ENCODE measurements at places on chromosomes 1 and 21.
A peak's percentile ranks its signal among the peaks of the same experiment; 100 is the strongest.

DNA sequence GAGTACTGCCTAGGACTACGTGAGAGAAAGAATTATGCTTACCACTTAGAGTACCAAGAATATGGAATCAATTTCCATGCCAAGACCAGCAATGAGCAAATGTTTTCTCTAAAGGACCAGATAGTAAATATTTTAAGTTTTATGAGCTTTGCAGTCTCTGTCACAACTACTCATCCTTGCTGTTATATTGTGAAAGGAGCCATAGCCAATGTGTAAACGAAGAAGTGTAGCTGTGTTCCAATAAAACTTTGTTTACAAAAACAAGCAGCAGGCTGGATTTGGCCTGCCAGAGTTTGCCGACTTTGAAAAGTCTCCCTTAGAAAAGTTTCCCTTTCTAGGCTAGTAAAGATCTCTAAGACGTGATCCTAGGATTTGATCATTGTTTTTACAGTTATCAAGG, 128.8 kb downstream of the PDE4B start:
- DNase-seq: no peak

GRCh38 chr1:155106862-155107261, 20.8 kb upstream of the EFNA1 start:
- no peak for DNase-seq

DNA sequence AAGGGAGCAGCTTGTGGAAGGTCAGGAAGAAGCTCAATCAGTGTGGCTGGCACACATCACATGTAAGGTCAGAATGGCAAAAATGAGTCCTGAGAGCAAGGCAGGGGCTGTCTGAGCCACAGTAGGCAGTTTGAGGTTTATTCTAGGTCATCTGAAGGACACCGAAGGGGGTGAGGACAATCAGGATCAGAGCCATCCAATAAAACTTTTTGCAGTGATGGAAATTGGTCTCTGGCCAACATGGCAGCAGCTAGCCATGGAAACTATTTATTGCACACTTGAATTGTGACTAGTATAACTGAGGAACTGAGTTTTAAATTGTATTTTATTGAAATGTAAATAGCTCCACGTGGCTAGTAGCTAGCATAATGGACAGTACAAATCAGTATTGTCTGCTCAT, 97.0 kb upstream of the CACNA1E start:
- no peak for DNase-seq

DNA sequence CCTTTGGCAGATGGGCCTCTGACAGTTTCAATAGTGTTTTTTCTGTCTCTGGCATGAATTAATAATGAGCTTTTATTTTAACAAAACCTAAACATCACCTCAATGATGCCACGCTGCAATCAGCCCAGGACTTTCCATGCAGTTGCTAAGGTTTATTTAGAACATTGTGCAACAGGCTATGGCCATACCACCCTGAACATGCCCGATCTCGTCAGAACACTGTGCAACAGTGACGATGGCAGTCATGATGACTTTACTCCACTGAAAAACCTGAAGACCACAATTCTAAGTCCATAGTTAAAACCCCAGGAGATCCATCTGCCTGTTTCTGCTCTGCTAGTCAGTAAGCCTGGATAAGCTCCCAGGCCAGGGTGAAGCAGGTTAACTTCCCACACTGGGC, 310.0 kb downstream of the PBX1 start:
- DNase-seq: no peak

DNA sequence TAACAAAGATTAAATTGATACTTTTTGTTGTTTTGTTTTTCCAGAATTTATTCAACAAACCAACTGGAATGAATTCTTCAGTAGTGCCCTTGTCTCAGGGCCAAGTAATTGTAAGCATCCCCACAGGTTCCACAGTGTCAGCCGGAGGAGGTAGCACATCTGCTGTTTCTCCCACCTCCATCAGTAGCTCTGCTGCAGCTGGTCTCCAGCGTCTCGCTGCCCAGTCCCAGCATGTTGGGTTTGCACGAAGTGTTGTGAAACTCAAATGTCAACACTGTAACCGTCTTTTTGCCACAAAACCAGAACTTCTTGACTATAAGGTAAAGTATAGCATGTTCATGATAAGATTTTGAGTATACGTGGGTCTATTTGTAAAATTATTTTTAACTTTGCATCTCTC, 118.5 kb downstream of the ZMYM4 start:
- DNase-seq: no peak

GRCh38 chr1:11138952-11139351, 39.3 kb upstream of the EXOSC10 start:
- no peak for DNase-seq

DNA sequence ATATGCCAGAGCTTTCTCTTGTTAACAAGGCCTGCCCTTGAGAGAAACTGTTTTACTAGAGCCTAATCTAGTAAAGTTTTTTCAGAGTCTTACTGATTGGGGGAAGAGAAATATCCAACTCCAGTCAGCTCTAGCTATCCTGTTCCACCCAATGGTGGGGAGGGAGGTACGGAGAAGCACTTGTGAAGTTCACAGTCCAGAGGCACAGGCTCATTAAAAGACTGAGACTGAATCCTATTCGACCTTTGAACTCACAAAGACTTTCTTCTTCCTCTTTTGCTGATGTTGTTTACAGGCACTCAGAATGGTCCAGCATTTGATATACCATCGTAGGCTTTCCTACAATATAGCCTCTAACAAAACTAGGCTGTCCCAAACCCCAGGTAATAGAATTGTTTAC, 15.5 kb upstream of the SFT2D2 start:
- DNase-seq: no peak

DNA sequence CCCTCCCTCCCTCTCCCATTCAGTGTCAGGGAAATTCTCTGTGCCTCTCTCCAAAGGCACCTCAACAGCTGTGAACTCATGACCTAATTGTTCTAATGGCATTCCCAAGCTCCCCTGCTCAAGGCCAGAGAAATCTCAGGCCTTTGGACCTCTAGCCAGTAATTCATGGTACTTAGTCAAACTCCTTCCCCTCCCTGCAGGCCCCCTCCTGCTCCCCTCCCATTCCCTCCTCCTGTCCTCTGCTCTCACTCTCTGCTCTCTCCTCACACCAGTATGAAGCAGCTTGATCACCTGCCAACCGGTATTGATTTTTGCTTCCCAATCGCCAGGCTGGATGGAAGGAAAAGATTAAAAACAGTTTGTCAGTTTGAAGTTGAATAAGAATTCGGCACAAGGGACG, 370.5 kb upstream of the PBX1 start:
- DNase-seq: no peak

- no peak for DNase-seq
Observed at GRCh38 chr1:206508956-206509355, 1.6 kb downstream of the RASSF5 start.

- DNase-seq: no peak
Observed at GRCh38 chr1:30011970-30012369, 711.4 kb downstream of the MATN1 start.

- DNase-seq: no peak
Observed at GRCh38 chr1:98340511-98340910, 321.0 kb upstream of the SNX7 start.

GRCh38 chr1:220925707-220926106, 46.5 kb downstream of the HLX start:
- no peak for DNase-seq

GRCh38 chr1:47627471-47628370, 189.9 kb downstream of the FOXD2 start:
- DNase-seq: no peak

DNA sequence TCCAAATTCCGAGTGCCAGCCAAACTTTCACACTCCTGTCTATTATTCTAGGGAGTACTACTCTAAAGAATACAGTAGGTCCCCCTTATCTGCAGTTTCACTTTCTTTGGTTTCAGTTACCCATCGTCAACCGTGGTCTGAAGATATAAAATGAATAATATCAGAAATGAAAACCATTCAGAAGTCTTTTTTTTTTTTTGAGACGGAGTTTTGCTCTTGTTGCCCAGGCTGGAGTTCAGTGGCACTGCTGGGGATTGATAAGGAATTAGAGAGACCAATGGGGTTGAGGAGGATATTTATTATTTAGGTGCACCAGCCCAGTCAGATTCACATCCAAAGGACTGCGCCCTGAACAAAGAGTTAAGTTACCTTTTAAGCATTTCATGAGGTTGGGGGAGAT, 52.9 kb upstream of the SRSF10 start:
- no peak for DNase-seq

- no peak for DNase-seq
Observed at GRCh38 chr1:8844501-8845006, 27.1 kb upstream of the RERE start.

GRCh38 chr1:175891783-175892309, 148.5 kb upstream of the TNR start:
- DNase-seq: no peak

GRCh38 chr1:12621346-12622335, 3.6 kb upstream of the DHRS3 start:
- peak; percentile 35 for DNase-seq

DNA sequence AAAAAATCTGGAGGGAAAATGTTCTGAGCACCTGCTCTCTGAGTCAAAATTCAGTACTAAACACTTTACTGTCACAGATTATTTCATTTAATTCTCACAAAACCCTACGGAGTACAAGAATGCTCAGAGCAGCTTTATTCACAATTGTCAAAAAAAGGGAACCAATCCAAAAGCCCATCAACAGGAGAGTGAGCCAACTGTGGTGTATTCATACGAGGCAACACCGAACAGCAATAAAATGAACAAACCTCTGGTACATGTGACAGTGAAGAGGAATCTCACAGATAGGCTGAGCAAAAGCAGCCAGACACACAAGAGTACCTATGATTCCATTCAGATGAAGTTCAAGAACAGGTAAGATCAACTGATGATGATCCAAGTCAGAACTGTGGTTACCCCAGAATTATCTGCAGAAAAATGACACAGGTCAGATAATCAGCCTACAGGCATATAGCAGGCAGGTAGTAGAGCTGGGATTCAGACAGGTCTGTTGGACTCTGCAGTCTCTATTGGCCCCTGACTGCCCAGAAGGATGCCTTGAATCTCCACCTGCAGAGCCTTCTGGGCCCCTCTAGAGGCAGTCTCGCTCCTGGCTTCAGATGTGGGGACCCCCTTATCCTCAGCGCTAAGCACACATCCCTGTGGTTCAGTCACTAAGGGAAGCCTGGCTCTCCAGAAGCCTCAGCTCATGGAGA, 19.2 kb downstream of the SLC9A1 start:
- no peak for DNase-seq

- DNase-seq: no peak
Observed at GRCh38 chr1:197965132-197965840, 48.1 kb downstream of the LHX9 start.

DNA sequence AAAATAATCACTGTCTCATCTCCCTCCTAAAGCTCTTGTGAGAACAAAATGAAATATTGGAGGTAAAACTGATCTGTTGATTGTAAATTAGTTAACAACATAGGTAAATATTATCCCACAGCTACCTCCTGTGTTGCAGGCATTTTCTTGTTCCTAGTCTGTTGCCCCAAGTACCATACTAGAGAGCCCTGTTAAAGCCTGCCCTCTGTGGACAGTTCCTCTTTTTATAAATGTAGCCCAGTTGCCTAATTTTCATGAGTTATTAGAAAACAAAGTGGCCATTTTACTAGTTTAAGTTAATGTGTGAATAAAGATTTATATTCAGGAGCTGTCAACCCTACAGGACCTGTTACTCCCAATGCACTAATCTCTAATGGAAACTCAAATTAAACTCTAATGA, 180.0 kb upstream of the KCND3 start:
- DNase-seq: no peak

- peak; percentile 73 for DNase-seq
Observed at GRCh38 chr1:153946622-153947241, at the start of gene DENND4B. TSS of gene DENND4B (minus strand) at chr1:153946718. CDS start at chr1:153944374, 2,344 bp downstream.

GRCh38 chr1:236142253-236143103, at the start of gene GPR137B:
TSS of gene GPR137B (plus strand) at chr1:236142539. CDS start at chr1:236142623, 84 bp downstream.
- peak; percentile 53 for DNase-seq

DNA sequence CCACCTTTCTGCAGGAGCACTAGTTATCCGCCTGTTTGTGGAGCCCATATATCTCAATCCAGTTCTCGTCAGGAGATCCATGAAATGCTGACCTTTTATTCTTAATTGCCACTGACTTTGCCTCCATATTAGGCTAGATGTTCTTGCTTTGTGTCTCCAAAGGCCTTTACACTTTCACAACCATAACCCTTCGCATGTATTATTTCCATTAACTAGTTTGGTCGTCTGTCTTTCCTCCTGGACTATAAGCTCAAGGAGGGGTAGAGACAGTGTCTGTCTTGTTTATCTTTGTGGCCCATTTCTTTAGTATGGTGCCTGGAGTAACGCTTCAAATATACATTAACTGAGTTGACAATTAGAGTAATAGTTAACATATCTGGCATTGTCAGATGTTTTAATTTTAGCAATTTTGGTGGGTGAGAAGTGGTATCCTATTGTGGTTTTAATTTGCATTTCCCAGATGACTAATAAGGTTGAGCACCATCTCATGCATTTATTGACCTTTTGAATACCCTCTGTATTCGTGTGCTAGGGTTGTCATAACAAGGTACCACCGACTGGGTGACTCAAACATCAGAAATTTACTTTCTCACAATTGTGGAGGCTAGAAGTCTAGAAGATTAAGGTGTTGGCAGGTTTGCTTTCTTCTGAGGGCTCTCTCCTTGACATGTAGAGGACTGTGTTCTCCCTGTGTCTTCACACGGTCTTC, 21.7 kb upstream of the IL12RB2 start:
- DNase-seq: no peak

DNA sequence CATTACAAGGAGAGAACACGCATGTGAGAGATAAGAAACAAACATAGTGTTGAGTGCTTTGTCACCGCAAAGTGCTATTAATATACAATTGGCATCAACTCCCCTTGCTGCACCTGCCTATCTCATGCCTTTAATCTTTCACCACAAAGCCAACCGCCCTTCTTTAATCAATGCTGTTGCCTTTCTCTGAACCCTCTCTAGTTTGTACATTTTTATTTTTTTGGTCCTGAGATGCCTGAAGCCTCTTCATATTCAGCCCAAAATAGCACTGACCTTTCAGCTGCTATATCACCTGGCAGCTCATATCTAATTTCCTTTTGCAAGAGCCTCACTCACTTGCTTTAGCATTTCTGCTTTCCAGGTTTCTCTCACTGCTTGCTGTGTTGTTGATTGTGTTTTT, 504.7 kb downstream of the NUF2 start:
- no peak for DNase-seq

- no peak for DNase-seq
Observed at GRCh38 chr1:99661780-99662179, 15.9 kb downstream of the PALMD start.

GRCh38 chr1:46612937-46613660, 3.5 kb downstream of the MOB3C start:
- no peak for DNase-seq

- no peak for DNase-seq
Observed at GRCh38 chr21:37673801-37674575, 242.3 kb downstream of the KCNJ6 start.

DNA sequence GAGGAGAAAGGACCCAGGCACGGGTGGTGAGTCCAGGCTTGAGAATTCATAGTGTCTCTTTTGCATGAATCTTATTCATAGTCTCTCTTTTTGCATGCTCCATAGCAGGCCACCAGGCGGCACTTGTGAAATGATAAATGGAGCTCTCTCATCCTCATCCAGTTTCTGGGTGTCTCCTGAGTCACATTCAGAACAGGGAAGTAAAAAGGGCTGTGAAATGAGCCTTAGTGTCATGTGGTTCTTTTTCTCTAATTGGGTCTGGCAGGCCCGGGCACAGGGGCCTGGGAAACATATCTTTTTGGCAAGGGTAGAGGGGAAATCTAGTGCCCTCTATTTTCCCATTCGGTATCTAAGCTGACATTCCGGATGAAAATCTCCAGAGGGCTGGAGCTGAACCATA, 19.1 kb upstream of the NCF2 start:
- DNase-seq: peak; percentile 44
